ENCODE measurements at places on chromosomes 7 and 10.
A peak's percentile ranks its signal among the peaks of the same experiment; 100 is the strongest.

DNA sequence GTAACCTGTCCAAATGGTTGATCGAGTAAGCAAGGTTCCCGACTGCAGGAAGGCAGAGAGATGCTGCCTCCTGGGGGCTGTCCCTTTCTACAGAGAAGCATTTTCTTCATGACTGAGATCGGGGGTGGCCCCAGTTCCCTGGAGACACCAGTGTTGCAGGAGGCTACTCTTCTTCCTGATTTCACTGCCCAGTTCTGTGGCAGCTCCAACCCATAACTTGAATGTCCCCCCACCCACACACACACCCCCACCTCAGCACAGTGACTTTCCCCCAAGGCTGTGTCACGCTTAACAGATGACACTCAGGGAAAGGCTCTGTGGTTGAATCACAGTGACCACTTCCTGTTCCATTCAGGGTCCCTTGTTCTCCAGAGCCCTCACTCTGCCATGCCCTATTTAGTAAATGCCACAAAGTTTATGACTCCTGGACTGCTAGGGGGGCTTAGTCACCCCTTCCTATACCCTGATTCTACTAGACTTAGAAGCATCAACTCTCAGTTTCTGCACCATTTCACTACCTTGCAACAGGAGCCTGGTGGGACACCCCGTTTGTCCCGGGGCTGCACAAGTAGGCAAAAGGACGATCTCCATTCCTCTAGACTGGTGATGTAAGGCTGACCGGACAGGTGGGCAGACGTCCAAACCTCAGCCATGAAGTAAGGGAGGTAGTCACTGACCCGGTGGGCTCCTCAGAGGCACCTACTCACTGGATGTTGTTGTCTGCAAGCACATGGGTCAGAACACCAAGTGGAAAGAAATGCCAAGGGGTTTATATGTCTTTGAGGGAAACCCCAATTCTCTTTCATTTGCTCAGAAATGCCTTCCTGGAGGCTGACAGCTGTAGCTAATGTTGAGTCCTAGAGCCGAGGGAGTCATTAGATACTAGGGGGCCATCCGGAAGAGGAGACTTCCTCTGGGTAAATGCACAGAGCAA lies 31.3 kb upstream of the SMC3 start:
- DNase-seq = peak; percentile 21

- no peak for DNase-seq
Measured at GRCh38 chr10:93815304-93816096, 57.8 kb downstream of the LGI1 start.

- no peak for DNase-seq
Measured at GRCh38 chr10:94623572-94623971, 60.0 kb upstream of the CYP2C18 start.

DNA sequence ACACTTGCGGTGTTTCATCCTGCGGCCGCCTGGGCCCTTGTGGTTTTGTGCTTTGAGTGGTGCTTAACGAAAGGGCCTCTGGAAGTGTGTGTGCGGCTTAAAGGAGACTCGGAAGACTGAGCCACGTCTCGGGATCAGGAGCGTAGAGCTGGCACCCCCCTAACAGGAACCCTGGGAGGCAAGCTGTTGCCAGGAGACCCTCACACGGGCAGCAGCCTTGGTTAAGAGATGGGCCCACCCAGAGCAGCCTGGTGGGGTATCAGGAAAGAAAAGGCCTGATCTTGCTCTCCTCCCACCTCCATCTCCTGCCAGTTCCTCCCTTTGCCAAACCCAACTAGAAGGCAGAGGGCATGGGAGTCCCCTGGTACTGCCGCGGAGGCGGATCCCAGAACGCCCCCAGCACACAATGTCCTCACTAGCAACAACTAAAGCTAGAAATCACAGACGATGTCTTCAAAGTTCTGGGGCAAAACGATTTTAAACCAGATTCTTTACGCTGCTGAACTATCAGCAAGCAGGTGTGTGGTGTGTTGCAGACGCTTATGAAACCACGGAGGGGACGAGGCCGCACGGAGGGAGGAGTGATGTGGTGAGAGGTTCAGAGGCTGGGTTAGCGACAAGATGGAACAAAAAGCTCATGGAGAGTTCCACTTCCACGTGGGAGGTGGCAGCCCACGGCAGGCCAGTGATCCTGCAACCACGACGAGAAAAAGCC lies 67.0 kb upstream of the INPP5A start:
- no peak for DNase-seq

DNA sequence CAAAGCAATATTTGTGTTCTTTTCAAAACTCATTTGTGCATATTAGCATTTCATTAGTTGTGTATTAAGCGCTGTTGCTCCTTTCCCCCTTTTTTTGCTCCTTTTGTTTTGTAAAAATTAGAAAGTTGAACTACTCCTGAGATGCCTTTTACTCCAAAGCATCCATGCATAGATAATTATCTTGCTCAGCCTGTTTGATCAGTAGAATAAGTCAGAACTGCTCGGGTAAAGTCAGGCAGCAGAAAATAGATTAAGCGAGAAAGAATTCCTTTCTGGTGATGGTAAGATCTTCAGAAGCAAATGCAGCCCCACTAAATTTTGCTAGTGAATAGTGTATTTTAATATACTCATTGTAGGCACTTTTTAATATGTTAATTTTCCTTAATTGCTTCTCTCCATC lies 227.1 kb downstream of the TEX36 start:
- DNase-seq = no peak

DNA sequence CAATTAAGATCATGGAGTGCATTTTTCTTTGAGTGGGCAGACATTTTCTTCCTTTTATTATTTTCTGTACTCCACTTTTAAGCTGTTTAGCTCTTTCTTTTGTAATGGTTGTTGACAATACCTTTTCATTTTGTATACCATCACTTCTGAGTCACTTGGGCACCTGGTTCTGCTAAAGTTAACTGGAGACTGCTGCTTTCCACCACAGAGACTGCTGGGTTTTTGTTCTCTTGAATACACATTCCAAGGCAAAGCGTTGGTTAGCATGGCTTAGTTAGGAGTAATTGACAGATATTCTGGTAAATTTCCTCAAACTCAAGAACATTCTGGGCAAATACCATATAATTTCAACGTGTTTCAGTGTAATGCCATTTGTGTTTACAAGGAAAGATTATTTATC lies 541.9 kb upstream of the CELF2 start:
- no peak for DNase-seq

DNA sequence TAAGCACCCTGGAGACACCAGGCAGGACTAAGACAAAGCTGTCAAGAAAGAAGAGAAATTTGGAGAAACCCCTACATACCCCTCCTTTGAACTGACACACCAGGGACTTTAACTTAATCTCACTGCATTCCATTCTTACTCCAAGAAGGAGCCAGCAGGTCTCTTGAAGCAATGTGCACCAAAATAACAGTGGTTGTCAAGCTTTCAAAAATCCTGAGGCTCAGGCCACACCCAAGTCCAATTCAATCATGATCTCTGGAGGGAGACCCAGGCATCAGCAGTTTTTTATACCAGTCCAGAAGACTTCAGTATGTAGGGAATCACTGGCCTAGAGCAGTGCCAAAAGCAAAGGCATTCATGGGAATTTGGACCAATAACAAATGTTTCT lies 6.8 kb downstream of the SLC25A13 start:
- DNase-seq = no peak

GRCh38 chr10:94107191-94107590 lies 113.5 kb downstream of the PLCE1 start:
- no peak for DNase-seq

DNA sequence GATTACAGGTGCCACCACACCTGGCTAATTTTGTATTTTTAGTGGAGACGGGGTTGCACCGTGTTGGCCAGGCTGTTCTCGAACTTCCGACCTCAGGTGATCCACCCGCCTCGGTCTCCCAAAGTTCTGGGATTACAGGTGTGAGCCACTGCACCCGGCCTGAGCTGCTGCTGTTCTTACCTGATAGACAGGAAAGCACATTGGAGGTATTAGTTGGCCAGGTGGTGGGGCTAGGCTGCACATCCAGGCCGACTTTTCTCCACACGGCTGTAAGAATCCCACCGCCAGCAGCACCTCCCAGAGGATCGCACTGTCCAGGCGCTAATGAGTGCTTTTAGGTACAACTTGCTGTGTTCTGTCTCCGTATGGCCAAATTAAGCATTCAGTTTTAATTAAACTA lies 112.6 kb downstream of the WDR37 start:
- DNase-seq = no peak

GRCh38 chr10:43817368-43817767 lies 168.7 kb upstream of the ZNF32 start:
- no peak for DNase-seq

GRCh38 chr7:105156731-105157130 lies 142.7 kb downstream of the KMT2E start:
- DNase-seq = no peak

DNA sequence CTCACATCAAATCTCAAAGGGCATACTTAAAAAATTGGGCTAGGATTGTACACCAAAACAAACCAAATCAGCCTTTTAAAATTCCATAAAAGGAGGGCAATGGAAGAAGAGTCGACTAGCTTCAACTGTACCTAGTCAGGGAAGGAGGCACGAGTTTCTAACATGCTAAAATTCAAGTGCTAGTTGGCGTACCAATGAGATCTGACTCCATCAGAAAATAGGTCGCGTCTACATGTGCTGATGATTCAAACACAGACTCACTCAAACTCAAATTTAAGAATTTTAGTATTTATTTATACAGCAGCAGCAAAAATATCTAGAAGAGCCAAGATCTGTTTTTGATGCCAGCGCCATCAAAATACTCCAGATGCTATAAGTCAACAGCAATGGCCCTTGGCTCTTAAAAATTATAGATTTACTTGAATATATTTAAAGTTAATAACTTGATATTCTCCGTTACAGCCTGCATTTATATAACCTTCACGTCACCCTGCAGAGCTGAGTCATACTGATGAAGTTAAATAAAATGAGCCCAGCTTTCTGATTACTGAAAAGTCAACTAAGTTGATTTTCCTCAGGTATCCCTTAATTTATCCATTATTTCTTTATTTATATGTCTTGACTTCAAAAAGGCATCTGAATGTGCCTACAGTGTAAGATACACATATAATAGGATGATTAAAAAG lies 302.1 kb upstream of the IMMP2L start:
- DNase-seq = no peak

DNA sequence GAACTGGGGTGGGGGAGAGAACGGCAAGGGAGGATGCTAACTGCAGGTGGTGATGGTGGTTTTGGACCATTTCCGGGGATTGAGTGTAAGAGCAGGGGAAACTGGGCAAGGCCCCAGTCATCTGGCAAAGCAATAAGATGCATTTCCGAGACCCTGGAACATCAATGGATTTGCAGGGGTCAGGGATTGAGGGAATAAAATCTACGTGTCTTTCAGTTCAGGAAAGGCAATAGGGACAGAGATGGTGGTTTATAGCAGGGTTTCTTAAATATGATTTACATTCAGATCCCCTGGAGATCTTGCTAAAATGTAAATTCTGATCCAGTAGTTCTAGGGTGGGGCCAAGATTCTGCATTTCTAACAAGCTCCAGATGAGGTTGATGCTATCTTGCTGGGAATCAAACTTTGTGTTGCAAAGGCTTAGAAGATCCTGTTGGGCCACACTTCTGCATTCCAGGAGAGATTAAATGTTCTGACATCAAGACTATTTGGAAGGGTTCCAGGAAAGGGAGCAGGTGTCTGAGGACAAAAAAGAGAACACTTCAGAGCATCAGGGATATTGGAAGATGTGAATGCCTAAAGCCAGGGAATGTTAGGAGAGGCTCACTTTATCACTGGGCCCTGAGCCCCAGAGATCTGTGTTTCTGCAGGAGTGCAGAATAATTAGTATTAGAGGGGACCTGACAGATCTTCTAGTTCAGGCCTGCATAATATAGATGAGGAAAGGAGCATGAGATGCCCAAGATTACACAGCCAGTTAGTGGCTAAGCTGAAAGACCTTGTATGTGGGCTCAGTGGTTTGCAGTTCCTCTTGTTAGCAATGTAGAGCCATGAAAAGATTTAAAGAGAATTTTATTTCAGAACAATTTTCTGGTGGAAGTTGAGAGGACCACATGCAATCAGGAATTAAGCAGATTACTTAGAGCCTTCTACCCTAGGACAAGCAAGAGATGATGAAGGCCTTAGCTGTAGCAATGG lies 32.4 kb downstream of the BLNK start:
- DNase-seq = no peak

DNA sequence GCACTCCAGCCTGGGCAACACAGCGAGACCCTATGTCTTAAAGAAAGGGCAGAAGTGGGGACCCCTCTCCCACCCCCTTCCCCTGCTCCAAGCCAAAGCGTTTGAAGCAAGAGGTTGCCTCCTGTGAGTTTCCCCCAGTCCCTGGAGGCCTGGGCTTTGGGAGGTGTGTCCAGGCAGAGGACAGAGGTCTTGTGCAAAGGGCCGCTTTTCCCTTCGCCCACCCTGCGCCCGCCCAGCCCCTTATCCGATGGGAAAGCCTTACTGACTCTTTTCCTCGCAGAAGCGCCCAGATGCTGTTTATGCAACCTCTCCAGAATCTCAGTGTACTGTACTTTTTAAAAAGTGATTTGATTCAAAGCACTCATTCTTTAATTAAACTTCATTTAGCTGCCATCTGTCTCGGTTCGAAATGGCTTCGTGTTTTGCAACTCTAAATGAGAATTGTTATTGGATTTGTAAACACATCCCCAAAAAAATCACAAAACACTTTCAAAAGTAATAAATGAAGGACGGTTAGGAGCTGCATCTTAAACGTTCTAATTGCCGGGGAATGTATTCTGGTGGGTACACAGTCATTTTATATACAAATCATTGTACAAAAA lies 50.5 kb upstream of the GTF2I start:
- no peak for DNase-seq

DNA sequence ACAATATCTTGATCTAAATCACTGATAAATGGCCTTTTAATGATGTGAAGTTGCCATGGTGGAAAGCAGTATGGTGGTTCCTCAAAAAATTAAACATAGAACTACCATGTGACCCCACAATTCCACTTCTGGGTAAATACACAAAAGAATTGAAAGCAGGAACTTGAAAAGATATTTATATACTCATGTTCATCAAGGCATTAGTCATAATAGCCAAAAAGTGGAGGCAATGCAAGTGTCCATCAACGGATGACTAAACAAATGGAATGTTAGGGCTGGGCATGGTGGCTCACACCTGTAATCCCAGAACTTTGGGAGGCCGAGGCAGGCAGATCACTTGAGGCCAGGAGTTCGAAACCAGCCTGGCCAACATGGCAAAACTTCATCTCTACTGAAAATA lies 2.0 kb upstream of the DNAJC12 start:
- no peak for DNase-seq

DNA sequence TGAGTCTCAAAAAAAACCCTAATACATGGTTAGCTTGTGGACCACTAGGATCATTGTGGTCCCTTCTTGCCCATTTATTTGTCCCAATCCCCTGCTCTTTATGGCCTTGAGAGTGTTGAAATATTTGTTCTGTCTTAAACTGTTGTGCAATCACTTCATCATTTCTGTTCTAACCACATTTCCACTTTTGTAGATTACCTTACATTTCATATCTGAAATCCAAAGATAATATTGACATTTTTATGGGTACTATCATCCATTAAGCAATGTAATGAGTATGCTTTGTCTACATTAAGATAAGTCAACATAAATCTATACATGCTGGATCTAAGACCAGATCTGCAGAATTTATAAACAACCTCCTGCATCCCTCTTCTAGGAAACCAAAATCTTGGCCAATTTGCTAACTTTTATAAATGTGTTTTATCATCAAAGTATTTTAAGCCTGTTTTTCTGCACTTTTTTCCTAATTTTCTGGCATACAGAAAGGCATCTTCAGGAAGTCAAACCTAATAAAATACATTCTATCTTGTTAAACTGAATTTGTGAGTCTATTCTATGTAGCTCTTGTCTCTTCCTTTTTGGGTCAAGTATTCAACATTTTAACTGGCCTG lies 359.4 kb upstream of the CELF2 start:
- no peak for DNase-seq

GRCh38 chr7:130955565-130955919 lies 221.5 kb upstream of the KLF14 start:
- DNase-seq = no peak

- DNase-seq = no peak
Measured at GRCh38 chr10:90417029-90417428, 440.8 kb downstream of the HTR7 start.
